GM03348 (cell line): ENCODE measurements at places on chromosomes 13 and 19.

GRCh38 chr19:15769586-15769985 is 17.9 kb upstream of the OR10H5 start:
- DNase-seq = no peak

DNA sequence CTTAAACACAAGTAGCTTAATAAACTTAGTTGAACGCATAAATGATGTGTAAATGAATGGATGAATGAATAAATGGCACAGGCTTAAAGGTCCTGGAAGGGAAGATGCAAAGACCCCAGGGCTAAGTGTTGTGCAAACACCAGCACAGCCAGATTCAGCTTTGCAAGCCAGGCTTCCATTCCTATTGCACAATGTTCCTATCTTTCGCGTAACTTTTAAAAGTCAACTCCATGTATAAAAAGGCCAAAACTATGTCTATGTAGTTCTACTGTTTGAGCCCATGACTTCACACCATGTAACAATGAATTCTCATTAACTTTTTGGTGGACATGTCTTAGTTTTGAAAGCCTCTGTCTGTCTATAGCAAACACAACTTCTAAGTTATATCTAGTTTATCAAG is 226.0 kb downstream of the NALCN start:
- no peak for DNase-seq

- DNase-seq = no peak
Measured at GRCh38 chr19:56014765-56015164, 28.2 kb downstream of the NLRP5 start.

DNA sequence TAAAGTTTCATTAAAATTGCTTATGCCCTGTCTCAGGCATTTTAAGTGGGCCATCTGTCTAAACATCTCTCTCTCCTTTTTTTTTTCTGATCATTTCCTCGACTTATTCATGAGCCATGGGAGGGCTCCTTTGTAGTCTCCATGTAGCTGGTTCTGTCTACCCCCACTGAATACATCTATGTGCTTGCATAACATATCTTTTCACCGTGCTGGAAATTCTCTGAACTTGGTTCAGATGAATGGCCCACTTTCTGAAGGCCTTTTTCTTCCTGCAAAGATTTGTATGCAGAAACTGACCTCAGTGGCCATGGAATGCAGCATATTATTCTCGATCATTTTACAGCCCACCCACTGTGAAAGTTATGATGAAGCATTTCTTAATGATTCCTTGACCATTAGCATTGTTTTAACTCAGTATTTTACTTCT is 225.3 kb downstream of the GGACT start:
- peak; percentile 8 for DNase-seq

DNA sequence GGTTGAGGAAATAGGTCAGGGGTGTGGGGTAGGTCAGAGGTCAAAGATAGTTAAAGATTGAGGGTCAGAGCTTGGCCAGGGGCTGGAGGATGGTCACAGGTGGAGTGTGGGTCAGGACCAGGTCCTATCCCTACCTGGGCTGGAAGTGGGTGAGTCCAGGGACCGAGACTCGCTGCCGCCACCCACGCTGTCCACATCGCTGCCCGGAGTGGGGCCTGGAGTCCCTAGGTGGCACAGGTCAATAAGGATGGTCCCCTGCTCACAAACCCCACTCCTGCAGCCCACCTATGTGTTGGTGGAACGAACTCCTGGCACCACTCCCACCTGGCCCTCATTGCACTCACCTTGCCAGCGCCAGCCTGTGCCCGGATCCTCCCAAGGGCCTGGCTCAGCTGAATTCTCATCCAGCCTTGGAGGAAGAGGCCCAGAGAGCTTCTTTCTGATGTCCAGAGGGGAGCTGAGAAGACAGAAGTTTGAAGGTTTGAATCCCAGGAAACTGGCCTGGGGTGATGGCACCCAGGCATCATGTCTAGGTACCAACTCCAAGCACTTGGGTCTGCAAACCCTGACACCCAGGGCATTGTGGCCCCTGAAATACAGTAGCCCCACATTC is 6.8 kb downstream of the GMIP start:
- DNase-seq = no peak

GRCh38 chr13:27403203-27403678 is 21.2 kb upstream of the GTF3A start:
- peak; percentile 83 for DNase-seq

- DNase-seq = peak; percentile 83
Measured at GRCh38 chr19:2478756-2479555, 3.0 kb downstream of the GADD45B start.

DNA sequence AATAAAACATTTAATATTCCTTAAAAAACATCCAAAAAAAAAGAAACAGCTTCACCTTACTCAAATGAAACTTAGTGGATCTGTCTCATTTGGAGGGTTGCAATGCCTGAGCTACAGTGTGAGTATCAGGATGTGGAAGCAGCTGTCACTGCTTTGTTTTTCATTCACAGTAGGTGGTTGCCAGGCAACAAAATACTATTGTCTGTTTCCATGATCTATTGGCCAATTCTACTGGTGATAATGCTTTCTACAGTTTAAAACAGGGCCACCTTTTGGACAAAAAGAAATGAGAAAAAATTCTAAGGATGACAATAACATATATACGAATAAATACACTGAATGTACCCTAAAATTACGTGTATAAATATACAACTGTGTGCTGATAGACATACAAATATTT is 3.0 kb downstream of the ENOX1 start:
- DNase-seq = peak; percentile 18

GRCh38 chr13:35481777-35482176 is 5.3 kb upstream of the MAB21L1 start:
- DNase-seq = no peak

- peak; percentile 36 for DNase-seq
Measured at GRCh38 chr19:44846455-44847143, 502 bp downstream of the NECTIN2 start.

DNA sequence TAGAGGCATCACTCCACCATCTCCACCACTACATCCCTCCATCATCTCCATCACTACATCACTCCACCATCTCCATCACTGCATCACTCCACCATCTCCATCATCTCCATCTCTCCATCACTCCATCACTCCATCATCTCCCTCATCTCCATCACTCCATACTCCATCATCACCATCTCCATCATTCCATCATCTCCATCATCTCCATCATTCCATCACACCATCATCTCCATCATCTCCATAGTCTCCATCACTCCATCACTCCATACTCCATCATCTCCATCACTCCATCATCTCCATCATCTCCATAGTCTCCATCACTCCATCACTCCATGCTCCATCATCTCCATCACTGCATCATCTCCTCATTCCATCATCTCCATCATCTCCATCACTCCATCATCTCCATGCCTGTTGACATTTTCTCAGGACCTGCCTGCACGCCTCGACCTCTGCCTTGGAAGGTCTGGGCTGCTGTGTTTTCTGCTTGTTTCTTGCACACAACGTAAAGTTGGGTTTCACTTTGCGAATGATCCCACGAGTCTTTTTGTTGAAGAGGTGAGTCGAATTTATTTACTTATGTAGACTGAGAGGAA is 21.2 kb upstream of the RASA3 start:
- DNase-seq = no peak

GRCh38 chr13:65943708-65944107 is 1286.4 kb downstream of the PCDH9 start:
- DNase-seq = peak; percentile 3

GRCh38 chr13:111031531-111031961 is 83.6 kb upstream of the ARHGEF7 start:
- DNase-seq = peak; percentile 87

DNA sequence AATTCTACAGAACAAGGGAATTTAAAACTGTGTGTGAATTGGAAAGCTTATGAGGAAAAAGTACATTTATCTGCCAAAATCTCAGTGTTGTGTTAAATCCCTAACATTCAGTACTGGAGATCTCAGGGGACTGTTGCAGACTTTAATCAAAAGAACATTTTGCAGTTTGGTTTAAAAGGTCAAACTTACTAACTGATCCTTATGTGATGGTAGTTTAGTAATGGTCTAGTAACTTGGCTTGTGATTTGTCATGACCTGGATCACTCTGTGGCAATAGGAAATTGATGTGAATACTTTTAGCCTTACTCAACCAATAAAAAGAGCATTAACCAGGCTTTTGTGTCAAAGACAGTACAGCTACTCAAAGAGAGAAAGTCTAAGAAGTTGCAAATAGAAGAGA is 862.1 kb upstream of the MIR17HG start:
- peak; percentile 68 for DNase-seq

DNA sequence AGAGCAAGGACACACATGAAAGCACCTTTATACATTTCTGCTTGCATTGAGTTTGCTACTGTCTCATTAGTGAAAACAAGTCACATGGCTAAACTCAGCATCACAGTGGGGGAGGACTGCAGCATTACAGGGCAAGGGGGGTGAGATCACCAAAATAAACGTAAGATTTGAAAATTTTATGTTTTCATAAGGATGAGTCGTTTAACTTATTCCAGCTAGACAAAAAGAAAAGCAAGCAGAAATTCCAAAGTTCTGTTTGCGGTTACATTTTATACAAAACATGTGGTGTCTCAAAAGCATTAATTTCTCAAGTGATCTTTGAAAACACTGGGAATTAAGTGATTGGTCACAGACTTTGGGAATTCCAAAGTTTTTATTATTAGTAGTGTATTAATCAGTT is 261.4 kb upstream of the RXFP2 start:
- peak; percentile 69 for DNase-seq

DNA sequence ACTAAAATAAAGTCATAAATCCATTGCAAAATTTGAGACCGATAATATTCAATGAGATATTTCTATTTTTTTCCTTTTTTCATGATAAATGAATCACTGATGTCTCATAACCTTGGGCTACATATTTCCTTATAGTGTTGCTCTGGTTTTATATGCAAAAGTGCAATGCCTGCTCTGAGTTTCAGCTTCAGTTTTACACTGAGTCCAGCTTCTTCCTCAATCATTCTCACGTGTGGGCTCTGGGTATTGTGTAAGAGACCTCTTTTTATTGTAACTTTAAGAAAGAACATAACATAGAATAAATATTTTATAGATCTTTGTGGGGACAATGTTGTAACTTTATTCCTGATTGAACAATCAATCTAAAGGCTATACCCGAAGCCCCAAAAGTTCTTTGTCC is 280.2 kb upstream of the EDNRB start:
- DNase-seq = peak; percentile 10

- no peak for DNase-seq
Measured at GRCh38 chr13:106515635-106516254, 19.7 kb downstream of the EFNB2 start.

DNA sequence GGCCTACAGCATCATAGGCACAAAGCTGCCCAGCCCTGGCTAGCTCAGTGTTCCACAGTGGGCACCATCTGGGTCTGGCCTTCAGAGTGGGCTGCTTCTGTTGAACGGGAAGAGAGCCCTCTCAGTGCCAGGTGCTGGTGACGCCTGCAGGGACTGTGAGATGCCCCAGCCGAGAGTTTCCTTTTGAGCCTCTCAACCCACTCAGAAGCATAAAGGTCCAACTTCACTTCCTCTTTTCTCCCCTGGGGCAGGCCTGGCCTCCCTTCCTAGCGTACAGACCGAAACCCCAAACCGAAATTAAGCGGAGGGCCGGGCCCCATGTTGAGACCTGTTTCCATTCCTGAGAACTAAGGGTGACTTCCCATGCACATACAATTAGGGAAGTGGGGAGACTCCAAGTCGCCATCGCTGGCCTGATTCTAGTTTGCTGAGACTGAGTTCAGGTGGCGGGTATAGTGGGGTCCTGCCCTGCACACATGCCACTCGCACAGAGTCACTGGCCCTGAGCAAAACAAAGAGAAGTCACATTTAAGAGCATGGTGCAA is 6.9 kb downstream of the RAB8A start:
- DNase-seq = no peak

DNA sequence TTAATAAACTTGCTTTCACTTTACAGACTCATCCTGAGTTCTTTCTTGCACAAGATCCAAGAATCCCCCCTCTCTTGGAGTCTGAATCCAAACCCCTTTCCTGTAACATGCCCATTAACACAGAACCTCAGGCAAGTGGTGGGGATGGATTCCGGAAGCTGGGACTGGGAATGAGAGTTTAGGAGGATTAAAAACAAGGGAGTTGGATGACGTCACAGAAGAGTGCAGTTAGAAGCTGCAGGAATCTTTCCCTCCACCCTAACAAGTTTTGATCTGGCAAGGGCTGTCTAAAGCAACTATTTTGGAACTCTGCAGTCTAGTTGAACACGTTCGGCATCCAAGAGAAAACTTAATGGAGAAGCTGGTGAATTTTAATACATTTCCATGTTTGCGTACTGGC is 48.2 kb upstream of the PEPD start:
- DNase-seq = no peak

GRCh38 chr13:43786766-43787517 is at the start of gene ENOX1:
TSS of gene ENOX1 (minus strand) at chr13:43786972.
- DNase-seq = peak; percentile 88

GRCh38 chr19:18206018-18206417 is 2.2 kb upstream of the RAB3A start:
- DNase-seq = no peak

DNA sequence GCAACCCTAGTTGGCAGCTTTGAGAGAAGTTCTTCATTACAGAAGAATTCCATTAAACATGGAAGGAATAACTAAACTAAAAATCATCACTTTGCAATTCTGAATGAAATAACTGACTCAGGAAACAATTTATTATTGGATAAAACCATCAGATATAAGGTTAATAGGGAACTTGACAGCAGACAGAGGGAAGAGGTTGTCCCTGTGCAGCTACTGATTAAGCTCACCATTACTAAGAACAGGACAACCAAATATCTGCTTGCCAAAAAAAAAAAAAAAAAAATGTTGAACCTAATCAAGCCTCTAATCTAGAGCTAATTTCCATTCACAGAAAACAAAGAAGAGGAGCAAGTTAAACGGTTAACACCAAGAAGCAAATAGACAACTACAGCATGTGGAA is 12.8 kb downstream of the N4BP2L2 start:
- no peak for DNase-seq

DNA sequence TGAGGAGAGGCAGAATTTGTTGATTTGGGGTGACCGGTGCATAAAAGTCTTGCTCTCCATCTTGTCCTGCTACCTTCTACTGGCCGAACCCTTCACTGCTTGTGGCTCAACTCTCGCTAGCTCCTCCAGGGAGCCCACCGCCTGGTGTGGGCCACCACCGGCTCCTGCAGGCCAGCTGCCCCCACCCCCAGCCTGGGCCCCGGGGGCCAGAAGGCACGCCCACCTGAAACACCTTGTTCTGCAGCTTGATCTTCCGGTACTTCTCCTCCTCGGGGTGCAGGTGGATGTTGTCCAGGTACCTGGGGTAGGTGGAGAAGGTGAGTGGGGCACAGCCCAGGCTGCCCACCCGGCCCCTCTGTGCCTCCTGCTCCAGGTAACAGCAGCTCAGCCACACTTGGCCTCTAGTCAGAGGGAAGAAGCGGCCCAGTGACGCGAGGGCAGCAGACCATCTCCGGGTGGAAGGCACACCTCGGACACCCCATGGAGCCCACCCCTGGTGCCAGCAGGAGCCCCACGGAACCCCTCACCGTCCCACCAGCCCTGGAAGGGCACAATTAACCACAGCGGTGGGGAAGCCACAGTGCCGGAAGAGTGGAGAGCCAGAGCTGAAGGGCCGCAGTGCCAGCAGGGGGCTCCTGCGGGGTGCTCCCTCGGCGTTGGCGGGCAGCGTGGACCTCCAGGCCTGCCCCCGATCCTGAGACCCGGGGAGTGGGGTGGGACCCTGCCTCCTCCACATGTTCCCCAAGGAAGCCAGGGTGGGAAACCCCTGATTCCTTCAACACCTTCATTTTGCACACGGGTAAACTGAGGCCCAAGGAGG is 10.1 kb downstream of the UBXN6 start:
- DNase-seq = no peak

GRCh38 chr19:35533822-35534392 is 651 bp downstream of the GAPDHS start:
- DNase-seq = no peak

- DNase-seq = no peak
Measured at GRCh38 chr19:27684293-27684692, 1528.7 kb downstream of the UQCRFS1 start.

- no peak for DNase-seq
Measured at GRCh38 chr19:6063576-6064335, 46.5 kb downstream of the RFX2 start.
